ENCODE measurements at places on chromosomes 11 and 22.

GRCh38 chr11:116931206-116931953, 94.0 kb upstream of the APOA1 start:
- DNase-seq, result peak; percentile 36

DNA sequence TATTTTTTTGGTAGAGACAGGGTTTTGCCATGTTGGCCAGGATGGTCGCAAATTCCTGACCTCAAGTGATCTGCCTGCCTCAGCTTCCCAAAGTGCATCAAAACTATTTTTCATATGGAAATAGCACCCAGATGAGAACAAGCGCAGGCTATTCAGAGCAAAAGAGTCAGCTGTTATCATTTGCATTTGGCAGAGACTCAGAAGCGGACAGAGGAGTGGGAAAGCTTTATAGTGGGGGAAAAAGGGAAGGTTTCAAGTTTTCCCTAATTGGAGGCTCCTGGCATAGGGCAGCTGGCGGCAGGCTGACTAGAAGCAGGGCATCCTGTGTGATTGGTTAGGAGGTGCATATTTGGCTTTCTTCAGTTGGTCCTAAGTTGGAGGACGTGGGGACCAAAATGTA, 20.2 kb downstream of the ATG13 start:
- DNase-seq, result no peak

DNA sequence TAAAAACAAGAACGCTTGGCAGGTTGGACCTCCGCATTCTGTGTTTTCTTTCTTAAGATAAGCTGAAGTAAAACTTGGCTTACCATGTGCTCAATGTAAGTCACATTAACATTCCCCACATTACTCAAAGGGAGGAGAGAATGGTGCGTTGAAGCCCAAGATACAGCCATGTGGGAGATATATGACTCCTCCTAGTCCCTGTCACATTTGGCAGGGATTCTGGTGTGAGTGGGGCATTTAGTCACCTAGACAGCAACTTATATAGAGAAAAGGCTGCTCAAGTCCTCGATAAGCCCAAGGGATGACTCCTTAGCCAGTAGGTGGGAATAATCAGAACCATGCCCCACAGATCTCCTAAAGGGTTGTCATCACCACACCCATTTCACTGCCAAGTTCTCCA, 4.6 kb downstream of the PRSS23 start:
- DNase-seq, result no peak

GRCh38 chr11:61730240-61730994, 22.0 kb upstream of the MYRF start:
- no peak for DNase-seq

DNA sequence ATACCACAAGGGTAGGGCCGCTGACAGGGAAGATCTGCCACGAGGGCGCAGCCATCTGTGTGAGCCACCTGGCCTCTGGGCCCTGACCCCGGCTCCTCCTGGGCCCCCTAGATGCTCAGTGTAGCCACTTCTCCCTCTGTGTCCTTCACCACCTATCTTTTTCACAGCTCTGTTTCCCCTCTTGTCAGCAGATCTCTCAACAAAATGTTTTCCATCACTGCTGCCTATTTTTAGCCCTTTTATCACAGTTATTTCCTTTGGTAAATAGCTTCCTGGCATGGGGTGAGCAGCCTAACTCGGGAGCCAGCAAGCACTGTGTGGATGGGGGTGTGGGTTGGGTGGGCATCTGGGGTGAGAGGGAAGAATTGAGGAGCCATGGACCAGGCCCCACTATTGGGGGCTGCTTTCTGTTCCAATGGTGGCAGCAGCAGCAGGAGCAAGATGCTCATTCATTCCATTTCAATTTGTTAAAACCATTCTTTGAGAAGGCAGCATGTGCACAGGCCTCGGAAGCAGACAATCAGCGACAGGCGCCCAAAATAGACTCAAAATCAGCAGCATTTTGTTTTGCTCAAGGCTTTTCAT, 135.2 kb upstream of the NAV2 start:
- DNase-seq, result no peak

DNA sequence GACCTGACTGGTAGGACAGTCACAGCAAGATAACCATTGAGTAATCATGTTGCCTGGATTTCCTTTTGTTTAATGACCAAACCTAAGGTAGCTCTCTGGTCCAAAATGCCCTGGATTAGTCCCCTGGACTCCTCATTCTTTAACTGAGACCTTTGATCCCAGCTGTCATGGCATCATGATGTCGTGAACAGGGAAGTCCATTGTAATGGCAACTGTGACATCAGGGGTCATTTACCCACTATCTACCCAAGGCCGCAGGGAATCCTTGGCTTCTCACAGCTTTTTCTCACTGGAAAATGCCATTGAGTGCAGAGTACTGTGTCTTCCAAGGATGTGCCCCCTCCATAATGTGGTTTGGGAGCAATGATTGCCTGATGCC, 29.1 kb upstream of the IGLL5 start:
- no peak for DNase-seq

DNA sequence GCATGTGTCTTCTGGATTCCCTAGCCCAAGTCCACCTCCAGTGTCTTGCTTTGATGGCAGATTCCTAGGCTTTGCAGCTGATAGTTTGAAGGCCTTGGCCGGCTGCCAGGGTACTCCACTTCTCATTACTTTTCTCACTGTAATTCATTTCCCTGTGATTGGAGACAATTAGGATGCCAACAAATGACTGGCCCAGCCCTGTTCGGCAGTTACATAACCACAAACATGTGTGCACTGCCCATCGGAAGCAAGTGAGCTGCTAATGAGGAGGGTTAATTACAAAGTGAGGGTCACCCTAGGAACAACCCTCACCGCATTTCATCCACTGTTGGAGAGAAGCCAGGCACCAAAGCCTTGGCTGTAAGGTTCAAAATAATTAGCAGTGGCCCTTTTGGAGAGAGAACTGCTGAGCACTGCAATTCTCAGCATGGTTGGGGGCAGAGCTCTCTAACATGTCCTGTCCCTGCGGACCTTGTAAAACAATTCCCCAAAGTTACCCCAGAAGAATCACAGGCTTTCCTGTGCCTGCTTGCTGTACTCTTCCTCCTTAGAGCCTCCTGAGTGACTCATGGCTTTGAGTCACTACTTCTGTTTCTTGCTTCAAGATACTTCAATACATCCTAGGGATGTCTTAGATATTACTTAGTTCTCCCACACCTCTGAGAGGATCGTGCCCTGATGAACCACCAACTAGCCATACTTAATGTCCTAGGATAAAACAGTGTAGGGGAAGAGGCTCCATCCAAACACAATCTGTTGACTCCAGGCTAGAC, 109.7 kb upstream of the GALNT18 start:
- DNase-seq, result no peak

GRCh38 chr11:88455974-88456373, 118.4 kb upstream of the CTSC start:
- no peak for DNase-seq
